Stimulated activated CD8-positive, alpha-beta memory T cell treated with anti-CD3 and anti-CD28 coated beads, Interleukin-4, amount 100 ng/mL, for 1 hour (primary cell): ENCODE measurements at places on chromosomes 1 and 21.
A peak's percentile ranks its signal among the peaks of the same experiment; 100 is the strongest.

DNA sequence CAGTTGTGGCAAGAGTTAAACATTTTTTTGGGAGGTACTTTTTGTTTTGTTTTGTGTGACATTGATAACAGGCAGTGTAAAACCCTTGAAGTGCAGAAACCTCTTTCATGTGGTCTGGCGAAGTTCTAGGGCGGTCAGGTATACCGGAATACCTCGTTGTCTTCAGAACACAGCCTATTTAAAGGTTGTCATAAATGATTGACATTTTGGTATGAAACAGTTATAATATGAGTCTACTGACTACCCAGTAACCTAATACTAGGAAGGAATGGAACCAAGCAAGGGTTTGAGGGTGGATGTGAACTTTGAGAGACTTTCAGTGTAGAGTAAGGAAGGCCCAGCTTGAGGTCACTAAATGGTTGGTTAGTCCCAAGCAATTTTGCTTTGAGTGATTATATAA, 40.5 kb downstream of the PATJ start:
- DNase-seq: peak; percentile 26

GRCh38 chr1:150808121-150808520, at the start of gene CTSK:
TSS of gene CTSK (minus strand) at chr1:150808260. CDS start at chr1:150806805, 1,455 bp downstream.
- no peak for DNase-seq

GRCh38 chr1:39415553-39415952, 75.9 kb upstream of the BMP8A start:
- DNase-seq: no peak

- no peak for DNase-seq
Observed at GRCh38 chr1:27686223-27686990, 14.4 kb upstream of the IFI6 start.

DNA sequence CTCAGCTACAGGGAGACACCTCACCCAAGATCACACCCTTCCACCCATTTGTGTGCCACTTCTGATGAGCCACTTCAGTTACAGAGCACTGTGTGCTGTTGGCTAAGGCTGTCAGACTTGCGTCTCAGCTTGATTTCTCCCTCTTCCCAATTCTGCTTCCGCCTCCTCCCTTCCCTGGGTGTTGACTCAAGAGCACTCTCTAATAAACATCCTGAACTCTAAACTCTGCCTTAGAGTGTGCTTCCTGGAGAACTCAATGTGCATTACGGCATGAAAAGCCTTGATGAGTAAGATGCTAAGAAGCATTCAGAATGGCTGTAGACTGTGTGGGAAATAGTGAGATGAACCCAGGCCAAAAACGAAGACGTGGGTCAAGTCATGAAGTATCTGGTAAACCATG, 54.9 kb upstream of the S1PR1 start:
- DNase-seq: no peak

GRCh38 chr1:181126289-181126688, 37.8 kb downstream of the IER5 start:
- no peak for DNase-seq

DNA sequence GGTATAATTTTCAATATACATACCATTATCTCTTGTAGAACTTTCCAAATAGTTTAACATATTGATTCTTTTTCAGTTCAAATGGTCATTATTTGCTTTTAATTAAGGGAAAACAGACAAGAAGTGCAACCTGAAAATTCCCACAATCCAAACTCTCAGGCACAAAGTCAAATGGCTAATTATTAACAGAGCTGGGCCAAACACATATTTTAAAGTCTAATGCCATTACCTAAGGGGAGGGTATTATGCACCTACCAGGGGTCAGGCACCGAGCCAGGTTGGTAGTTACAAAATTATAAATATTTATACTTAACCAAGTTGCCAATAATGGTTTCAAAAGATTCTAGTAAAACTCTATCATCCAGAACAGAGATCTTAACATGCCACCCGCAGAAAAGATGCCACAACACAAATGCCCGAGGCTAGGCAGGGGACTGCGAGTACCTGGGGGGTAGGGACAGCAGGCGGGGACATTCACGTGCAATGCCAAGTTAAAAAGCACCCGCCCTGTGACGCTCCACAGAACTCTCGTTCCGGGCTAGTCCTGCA, 15.0 kb downstream of the LBR start:
- no peak for DNase-seq

GRCh38 chr1:21436488-21437340, 3.2 kb upstream of the NBPF3 start:
- no peak for DNase-seq

DNA sequence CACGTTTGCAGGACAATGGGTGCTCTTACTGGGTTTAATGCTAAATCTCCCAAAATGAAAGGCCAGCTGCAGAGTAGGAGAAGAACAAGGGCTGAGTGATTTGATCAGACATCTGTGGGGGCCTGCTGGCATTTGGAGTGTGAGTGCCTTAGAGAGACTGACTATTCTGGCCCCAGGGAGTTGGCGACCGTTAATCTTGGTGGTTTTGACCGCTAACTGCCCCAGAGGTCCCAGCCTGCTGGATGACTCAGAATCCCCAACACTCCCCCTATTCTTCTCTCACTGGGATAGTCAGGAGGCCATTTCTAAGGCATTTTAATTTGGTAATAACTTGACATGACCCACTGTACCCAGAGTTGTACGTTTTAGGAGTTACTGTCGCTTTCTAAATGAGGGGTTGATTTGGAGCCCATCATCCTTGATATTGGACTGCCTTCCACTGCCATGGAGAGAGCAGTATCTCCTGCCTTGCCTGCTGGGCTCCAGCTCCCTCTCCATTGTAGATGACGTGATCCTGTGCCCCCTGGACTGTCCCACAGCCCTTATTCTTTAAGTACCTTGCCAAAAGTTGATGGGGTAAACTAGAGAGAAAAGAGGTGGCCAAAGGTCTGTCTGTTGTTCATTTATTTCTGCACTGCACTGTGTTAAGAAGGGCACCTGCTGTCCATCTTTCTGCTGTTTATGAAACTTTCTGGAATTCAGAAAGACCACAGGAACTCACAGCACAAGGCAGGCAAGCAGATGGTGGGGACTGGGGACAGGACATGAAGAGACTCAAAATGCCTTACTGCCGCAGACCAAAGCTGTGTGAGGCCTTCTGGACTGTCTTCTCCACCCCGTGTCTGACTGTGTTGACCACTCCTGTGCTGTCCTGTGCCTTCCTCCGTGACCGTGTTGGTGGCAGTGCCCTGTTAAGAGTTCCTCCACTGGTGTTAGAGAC, 98.2 kb upstream of the ARTN start:
- no peak for DNase-seq

DNA sequence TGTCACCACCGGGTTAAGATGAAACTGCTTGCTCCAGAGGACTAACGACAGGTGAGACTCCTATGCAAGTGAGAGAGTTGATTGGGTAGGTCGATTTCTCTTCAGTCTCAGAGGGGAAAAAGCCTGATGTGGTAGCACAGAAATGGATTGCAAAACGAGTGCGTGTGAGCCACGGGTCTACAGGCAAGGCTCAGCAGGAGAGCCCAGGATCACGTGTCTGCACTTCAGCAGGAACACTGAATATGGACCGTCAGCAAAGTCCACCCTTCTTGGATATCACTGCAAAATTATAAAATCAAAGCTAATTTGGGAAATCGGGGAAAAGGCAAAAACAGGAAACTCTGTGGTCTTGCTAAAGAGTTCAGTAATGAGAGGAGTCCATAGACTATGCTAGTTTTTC, 107.7 kb upstream of the ZNF648 start:
- DNase-seq: no peak

GRCh38 chr1:23459338-23459757, 24.6 kb downstream of the ASAP3 start:
- DNase-seq: no peak

GRCh38 chr21:29624776-29625175, 315.0 kb downstream of the GRIK1 start:
- no peak for DNase-seq

DNA sequence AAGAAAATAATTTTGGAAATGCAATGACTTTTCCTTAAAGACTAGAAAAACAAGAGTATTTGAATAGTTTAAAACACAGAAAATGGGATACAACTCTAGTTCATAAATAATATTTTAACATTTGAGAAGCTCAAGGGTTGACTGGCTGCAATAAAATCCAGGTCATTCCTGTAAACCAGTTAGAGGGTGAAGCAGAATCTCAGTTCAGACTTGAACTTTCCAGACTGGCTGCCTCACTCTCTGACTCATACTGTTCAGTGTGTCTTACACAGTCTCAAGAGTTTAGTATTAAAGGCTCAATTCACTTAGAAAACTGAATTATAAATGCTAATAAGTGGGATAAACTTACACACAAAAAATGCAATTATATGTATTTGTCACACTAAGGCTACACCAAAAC, 89.9 kb downstream of the RAVER2 start:
- DNase-seq: no peak

DNA sequence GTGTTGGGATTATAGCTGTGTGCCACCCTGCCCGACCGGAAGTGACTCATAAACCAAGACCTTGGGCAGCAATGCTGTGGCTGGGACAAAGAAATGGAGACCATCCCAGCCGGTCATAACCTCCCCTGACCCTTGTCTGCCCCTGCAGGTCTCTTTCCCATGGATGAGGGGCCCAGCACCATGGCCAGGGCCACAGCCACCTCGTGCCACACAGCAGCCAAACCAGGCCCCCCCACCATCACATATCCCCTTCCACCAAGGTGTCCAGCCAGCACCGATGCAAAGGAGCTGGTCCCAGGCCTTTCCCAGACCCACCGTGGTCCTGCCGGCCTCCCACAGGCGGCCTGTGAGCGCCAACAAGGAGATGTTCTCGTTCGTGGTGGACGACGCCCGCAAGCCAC, 42.2 kb downstream of the FHAD1 start:
- no peak for DNase-seq

DNA sequence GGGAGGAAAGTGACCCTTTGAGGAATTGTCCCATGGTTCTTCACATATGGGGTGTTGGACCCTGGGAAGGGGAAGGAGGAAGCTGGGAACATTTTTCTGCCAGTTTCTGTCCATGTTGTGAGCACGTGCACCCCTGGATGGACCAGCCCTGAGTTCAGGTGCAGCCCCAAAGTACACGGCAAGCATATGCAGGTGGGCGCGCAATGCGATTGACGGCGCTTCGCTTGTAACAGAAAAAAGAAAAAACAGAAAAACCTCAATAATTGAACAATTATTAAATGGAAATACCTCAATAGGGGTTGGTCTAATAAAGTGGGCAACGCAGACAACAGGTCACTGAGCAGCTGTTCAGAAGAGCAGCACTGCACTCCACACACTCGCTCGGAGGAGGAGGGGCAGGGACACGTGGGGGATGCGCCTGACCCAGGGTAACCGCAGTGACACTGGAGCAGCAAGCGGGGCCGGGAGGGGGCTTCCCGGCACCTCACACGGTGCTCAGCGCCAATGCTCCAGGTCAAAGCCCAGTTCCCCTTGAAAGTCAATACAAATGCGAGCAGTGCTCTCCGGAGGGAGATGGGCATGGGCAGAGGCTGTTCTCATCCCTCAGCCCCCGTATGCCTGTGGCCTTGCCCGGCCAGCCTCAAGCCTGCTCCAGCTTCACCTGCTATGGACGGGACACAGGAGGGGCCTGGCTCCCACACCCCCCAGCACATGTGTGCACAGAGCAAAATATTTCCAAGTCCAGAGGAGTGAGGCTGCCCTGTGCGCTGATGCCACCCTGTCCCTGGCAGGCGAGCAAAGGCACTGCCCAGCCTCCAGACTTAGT, 6.6 kb upstream of the ACTRT2 start:
- no peak for DNase-seq

GRCh38 chr1:154145986-154146385, 8.9 kb downstream of the NUP210L start:
- no peak for DNase-seq

DNA sequence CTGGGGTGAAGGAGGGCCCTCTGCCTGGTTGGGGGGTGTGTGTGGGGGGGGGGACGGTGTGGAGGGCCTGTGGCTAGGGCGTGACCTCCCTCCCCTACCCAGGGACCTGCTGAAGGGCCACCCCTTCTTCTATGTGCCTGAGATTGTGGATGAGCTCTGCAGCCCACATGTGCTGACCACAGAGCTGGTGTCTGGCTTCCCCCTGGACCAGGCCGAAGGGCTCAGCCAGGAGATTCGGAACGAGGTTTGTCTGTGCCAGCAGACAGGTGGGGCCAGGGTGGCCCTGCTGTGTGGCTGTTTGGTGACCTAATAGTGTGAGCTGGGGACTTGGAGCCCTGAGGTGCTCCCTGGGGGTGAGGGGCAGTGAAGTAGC, 43.9 kb downstream of the COQ8A start:
- no peak for DNase-seq

DNA sequence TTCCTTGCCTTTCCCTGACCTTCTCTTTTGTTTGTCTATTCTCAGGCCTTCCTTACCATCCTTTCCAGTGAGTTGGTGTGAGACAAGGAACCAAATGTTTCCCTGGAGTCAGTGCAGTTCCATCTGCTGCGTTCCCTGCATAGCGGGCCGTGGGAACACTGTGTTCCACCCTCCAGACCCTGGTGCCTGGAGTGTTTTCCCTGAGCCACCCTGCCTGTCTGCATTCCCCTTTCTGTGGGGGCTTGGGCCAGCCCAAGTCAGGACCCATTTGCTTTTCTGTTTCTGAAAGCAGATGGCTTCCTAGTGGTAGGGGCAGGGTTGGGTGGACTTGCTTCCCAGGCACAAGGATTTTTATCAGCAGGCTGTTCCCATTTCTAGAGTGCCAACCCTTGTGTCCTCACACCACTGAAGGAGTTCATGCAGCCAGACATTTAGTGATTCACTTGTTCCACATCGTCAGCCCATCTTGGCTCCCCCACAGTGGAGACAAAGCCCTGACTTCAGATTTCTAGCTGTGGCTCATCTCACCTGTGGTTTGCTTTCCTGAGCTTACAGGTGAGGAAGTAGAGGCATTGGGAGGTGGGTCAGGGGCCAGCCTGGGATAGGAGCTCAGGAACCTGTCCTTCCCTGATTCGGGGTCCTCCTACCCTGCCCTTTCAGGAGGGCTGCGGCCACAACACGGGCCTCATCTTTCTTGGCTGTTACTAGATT, 14.1 kb upstream of the MYOG start:
- DNase-seq: no peak

GRCh38 chr1:112981426-112981825, 25.4 kb upstream of the SLC16A1 start:
- no peak for DNase-seq
